Hepatic stellate cell (primary cell): ENCODE measurements at places on chromosomes 6 and 20.

GRCh38 chr6:93746892-93747291, 327.5 kb upstream of the EPHA7 start:
- DNase-seq, result no peak

DNA sequence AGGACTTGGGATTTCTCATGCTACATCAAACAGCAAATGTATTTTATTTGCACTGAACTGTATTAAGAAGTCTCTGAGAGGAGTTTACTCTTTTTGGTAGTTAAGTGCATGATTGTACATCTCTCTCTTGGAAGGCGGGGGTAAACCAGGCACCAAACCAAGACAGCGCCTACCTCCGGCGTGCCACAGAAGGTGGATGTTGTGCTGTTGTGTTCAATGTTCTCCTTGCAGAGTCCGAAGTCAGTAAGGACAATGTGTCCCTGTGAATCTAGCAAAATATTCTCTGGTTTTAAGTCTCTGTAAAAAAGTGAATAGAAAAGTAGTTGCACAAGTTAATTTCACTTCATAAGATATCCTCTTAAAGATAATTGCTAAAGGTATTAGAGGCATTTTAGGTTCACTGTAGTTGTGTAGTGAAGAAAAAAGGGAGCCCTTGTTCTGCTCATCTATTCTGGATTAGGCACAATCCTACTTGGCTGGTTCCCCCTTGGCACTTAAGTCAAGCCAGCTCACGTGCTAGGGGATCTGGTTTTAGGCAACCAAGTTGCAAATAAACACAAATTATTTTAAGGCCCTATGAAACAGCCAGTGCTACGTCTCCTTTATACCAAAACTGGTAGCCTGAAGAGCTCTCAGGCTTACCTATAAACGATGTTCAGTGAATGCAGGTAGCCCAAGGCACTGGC, 119.7 kb upstream of the SLC2A12 start:
- DNase-seq, result no peak

- DNase-seq, result no peak
Observed at GRCh38 chr6:159979136-159979874, 10.4 kb downstream of the IGF2R start.

- DNase-seq, result no peak
Observed at GRCh38 chr6:18391023-18391422, 3.9 kb downstream of the RNF144B start.

DNA sequence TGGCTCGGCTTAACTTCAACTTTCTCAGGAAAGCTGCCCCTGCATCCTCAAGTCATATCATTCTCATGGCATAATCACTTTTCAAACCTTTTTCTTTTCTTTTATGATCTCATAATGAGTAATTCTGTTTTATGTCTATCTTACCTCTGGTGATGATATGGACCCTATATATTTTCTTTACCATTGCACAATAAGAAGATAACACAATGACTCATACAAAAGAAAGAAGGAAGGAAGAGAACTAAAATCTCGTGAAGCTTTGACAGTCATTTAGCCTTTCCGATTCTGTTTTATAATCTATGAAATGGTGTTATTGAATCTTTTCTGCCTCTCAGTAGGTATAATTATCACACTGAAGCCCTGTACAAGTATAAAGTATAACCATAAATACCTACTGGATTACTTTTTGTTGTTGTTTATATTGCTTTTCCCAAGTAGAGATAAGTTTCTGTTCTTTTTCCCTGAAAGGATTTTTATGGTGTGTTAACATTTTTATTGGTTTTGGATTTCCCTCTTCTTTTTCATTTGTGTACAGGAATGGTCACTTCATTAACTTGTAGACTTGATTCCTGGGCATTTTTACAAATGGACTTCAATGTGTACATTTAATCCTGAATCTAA, 300.9 kb downstream of the LAMA2 start:
- no peak for DNase-seq

- no peak for DNase-seq
Observed at GRCh38 chr6:15966000-15966520, 162.8 kb upstream of the MYLIP start.

DNA sequence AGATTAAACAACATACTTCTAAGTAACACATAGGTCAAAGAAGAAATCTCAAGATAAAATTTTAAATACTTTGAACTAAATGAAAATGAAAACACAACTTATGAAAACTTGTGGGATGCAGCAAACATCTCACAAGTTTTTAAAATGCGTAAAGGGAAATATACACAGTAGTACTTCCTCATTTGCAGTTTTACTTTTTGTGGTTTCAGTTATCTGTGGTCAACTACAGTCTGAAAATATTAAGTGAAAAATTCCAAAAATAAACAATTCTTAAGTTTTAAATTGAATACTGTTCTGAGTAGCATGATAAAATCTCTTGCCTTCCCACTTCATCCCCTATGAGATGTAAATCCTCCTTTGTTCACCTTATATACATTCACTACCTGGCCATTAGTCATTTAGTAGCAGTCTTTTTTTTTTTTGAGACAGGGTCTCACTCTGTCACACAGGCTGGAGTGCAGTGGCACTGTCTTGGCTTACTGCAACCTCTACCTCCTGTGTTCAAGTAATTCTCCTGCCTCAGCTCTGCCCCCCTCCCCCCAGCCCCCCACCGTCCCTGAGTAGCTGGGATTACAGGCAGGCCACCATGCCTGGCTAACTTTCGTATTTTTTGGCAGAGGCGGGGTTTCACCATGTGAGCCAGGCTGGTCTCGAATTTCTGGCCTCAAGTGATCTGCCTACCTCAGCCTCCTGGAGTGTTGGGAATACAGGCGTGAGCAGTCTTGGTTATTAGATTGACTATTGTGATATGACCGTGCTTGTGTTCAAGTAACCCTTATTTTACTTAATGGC, 154.6 kb upstream of the AHI1 start:
- no peak for DNase-seq

DNA sequence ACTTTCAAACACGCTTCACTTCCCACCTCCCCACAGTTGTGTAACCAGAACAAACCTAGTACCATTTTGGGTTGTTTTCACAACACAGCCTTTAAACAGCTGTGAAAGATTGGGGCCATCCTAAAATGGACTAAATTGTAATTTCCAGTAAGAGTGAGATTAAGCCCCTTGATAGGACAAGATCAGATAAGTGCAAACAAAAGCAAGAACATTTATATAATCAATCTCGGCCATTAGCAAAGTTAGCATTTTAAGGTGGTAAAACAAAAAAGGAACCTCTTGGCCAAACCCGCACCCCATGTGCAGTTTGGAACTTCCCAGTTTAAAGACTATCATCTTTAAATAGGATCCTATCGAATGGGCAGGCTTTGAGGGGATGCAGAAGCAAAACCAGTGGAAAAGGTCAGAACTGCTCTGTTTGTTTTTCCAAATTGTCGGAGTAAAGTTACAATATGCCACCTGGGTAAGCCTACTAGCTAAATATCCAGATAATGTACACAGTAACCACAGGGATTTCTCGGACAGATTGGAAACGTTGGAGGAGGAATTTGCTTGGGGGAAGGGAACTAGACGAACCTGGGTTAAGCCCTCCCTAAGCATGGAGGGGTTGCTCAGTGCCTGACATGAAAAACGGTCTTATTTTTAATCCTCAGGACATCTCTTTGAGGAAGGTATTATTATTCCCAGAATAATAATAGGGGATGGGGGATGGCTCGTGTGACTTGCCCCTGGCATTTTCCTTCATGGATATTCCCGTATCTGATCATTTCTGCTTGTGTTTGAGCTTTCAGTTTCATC, 159.8 kb upstream of the SALL4 start:
- DNase-seq, result no peak

DNA sequence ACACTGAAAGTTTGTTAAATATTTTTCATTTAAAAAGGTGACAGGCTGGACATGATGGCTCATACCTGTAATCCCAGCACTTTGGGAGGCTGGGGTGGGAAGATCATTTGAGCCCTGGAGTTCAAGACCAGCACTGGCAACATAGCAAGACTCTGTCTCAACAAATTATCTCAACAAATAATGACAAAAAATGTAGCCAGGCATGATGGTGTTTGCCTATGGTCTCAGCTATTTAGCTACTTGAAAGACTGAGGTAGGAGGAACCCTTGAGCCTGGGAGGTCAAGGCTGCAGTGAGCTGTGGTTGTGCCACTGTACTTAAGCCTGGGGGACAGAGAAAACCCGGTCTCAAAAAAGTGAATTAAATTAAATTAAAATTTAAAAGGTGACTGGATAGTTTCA, 56.0 kb upstream of the C6orf118 start:
- no peak for DNase-seq

- no peak for DNase-seq
Observed at GRCh38 chr6:131083687-131084086, 20.6 kb upstream of the EPB41L2 start.

DNA sequence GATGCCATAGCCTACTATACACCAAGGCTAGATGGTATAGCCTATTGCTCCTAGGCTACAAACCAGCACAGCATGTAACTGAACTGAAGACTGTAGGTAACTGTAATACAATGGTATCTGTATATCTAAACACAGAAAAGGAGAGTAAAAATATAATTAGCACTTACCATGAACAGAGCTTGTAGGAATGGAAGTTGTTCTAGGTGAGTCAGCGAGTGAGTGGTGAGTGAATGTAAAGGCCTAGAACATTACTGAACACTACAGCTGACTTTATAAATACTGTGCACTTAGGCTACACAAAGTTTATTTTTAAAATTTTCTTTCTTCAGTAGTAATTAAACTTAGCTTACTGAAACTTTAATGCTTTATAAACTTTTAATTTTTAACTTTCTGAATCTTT, 129.5 kb downstream of the BTBD9 start:
- no peak for DNase-seq

DNA sequence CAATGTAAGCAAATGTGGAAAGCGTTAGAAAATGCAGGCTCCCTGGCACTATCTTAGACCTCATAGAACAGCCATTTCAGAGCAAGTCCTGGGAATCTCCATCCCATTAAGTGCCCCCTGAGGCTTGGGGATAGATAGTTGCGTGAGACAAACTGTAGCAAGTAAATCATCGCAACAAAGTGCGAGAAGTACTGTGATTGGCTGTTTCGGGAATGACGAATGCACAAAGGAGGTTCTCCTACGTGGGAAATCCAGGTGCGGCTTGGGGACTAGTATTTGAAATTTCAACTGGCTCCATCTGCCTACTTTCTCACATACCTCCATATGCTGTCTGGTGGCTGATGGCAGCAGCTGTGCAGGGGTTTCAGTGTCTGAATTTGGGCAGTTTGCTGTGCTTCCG, 84.5 kb downstream of the PLEKHG1 start:
- no peak for DNase-seq

DNA sequence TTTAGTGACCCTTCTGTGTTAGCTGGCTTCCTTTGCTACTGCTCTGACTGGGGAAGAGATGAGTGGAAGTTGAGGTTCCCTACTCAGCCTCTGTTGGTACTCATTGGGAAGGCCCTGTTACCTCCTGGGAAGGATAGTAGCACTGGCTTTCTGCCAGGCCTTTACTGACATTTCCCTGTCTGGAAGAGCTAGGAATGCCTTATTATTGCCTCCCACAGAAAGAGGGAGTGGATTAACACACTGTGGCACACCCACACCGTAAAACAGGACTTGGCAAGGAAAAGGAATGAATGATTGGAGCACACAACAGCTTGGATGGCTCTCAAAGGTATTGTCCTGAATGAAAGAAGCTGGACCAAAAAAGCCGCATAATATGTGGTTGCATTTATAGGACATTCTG, 12.2 kb downstream of the ZNF831 start:
- DNase-seq, result no peak

- no peak for DNase-seq
Observed at GRCh38 chr6:142906945-142907470, 38.0 kb downstream of the HIVEP2 start.

DNA sequence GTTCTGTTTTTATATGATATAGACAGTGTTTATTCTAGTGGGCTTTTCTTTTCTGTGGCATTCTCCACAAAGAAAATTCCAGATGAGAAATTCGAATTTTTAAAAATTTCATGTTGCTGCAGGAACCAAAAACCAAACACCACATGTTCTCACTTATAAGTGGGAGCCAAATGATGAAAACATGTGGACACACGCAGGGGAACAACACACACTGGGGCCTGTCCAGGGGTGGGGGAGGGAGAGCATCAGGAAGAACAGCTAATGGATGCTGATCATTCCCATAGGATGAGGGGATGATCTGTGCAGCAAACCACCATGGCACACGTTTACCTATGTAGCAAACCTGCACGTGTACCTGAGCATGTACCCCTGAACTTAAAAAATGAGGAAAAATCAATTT, 499.0 kb upstream of the SLC35B3 start:
- no peak for DNase-seq

- no peak for DNase-seq
Observed at GRCh38 chr20:46875059-46875458, 19.6 kb upstream of the EYA2 start.

DNA sequence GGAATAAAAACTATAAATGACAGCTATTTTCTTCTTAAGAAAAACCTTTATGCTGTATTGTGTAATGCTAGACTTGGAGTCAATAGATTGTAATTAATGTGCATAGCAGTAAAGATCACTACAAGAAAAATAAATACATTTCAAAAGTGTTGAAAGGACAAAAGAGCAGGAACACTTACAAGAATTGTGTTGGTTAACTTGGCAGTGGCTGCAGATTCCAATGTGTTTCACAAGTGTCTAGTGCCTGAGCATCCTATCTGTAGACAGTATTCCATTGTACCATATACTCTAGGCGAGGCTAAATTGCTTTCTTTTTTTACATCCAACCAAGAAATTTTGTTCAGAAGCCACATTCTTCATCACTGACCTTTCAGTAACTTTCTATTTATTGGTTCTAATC, 924.1 kb downstream of the EPHA7 start:
- DNase-seq, result no peak

DNA sequence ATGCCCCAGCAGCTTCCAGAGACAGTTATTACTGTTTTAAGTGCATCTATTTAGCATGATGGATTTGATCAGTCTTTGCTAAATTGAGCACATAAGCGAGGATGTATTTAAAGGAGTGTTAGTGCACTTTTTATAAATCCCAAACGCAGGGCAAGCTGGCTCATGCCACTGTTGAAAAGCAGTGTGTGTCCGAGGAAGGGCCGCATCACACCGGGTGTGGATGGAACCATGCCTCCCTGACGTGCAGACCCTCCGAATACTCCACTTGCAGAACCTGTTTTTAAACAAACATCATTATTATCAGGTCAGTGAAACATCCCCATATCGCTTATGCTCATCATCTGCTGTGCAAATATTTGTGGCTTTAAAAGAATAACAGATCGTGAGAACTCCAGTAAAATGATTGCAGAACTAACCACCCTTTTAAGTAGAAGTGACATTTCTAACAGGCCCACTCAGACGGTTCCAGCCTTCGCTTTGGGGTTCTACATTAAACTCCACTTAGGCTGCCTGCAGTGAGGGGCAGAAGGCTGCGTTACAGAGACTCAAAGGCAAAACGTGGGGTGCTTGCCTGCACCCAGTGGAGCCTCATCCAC, 190.1 kb downstream of the CDH4 start:
- DNase-seq, result peak; percentile 61

GRCh38 chr20:47003223-47003622, 108.6 kb downstream of the EYA2 start:
- no peak for DNase-seq

- peak; percentile 86 for DNase-seq
Observed at GRCh38 chr6:154733183-154733625, at the start of gene SCAF8. SCAF8 (plus strand) TSS chr6:154733416; CDS start chr6:154733901, 485 bp downstream.

DNA sequence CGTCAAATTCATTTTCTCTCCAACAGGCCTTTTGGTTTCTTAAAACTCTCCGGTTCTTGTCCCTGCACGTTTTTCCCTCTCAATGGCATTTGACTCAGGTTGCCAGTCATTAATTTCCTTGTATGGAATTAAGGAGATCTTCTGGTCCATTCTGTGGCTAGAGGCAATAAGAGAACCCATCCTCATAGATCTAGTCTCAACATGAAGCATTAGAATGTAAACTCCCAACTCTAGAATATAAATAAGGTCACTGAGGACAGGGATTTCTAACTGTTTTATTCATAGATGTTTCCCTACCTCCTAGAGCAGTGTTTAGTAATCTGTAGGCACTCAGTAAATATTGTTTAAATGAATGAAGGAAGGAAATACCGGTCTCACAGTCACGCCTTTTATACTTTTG, 185.2 kb upstream of the FLRT3 start:
- DNase-seq, result no peak
